ENCODE measurements at places on chromosomes 16 and 17.

GRCh38 chr17:10614536-10615155 lies 42.5 kb downstream of the MYH3 start:
- DNase-seq, result no peak

DNA sequence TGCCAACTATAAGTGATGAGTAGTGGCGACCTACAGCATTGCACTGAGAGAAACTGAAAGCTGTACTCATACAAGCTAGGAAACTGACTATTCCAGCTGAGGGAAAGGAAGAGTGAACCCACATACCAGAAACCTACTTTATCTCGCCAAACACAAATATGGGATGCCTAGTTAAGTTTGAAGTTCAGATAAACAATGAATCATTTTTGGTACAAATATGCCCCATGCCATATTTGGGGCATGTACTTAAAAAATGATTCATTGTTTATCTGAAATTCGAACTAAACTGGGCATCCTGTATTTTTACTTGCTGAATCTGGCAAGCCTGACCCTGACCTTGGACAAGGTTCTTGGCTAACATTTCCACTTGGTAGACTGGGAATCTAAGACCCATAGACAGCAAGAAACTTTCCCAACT lies 527.8 kb upstream of the PSMD7 start:
- no peak for DNase-seq

GRCh38 chr17:29143894-29144293 lies 36.3 kb downstream of the MYO18A start:
- DNase-seq, result no peak

DNA sequence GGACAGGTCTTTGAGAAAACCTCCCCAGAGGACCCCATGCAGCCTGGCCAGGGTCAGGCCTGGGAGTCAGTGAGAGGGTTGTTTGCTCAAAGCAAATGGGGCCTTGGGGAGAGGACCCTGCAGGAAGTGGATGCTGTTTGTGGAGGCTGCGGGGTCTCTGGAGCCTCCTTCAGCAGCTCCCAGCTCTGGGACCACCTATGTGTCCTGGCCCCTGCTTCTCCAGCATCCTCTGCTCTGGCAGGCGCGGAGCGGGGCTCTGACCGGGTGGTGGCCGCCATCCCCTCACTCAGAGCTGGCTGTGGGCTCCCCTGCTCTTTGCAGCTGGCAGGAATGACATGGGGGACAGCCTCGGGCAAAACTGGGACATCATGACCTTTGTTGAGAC lies 29.8 kb upstream of the CIBAR2 start:
- DNase-seq, result no peak

DNA sequence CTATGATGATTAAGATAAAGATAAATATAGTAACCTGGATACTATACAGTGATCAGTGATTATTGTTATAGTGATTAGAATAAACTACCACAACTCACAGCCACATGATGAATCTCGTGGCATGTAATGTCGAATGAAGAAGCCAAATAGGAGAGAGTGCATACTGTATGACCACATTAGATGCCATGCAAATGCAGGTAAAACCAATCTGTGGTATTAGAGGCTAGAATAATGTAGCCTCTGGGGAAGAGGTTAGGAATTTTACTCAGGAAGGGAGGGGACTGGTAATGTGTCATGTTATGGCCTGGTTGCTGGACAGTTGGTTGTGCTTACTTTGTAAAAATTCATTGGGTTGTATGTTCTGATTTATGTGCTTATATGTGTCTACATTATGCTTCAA lies 402.7 kb downstream of the CDH13 start:
- no peak for DNase-seq

DNA sequence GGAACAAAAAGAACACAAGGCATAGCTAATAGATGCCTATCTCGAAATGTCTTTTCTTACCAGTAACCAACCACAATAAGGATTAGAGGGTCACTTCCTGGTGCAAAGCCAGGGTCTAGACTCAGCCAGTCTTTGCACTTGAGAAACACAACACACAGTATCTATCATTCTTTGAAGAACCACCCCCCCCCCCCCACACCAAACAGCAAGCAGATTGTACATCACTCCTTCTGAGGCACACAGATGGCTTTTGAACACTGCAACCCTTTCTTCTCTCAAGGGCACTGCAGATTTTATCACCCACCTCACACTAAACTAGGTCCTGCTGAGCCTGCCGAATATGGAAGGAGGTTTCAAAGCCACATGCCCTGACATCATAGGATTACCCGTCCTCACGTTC lies 145.6 kb downstream of the AATF start:
- DNase-seq, result no peak

DNA sequence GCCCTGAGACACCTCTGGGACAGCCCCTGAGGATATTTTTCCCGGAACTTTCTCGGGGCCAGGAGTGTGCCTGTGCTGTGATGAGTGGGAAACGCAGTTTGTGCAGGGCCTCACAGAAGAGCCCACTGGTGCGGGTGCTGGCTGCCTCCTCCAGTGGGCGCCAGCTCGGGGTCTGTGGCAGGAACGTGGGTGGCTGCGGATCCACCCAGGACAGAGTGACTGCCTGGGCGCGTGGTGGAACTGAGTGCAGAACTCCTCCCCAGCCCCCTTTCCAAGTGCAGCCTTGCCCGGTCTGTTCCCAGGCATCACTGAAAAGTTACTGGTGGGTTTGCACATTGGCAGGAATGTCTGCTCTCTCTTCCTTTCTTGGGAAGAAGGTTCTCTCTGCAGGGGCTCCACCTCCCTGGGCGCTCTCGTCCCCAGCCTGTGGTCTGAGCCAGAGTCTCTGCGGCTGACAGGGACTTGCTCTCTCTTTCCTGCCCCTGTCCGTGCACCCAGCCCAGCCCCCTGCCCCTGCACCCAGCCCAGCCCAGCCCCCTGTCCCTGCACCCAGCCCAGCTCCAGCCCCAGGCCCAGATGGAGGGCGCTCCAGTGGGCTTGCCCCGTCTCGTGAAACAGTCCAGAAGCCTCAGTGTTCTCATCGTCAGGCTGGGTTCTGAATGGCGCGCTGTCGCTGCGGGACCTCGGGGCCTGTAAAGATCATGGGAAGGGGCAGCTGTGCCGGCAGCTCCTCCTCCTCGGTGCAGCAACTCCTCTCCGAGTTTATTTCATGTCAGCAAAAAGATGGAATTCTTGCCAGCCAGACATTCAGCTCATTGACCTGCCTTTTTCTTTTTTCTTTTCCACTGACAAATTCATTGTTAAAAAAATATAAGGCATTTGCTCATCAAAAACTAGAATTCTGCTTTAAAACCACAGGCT lies 117.5 kb downstream of the BANP start:
- DNase-seq, result no peak

- DNase-seq, result no peak
These were observed 5.9 kb downstream of the POLR2C start for GRCh38 chr16:57468346-57468745.

DNA sequence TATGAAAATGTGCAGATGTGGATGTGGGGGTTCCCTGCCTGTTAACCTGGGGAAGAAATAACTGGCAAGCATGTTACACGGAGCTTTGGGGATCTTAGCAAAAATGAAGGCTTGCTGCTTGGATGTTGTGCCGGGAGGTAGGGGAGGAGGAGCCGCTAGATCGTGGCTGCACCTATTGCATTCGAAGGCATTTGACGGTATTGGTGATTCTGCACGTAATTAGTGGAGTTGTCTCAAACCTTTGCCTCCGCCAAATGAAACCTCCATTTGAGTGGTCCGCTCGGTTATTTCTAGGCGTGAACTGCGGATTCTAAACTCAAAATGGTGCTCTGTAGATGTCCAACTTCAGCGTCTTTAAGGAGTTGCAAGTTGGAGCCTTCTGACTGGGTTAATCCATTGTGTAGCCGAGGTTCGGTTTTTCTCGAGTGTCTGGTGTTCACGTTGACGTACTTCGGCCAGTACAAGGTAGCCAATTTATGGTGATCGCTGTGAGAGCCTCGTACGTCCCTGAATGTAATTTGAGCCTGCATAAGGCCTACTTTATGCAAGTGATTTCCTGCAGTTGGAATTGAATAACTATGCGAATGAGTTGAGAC lies 1.5 kb downstream of the TNRC6C start:
- no peak for DNase-seq

DNA sequence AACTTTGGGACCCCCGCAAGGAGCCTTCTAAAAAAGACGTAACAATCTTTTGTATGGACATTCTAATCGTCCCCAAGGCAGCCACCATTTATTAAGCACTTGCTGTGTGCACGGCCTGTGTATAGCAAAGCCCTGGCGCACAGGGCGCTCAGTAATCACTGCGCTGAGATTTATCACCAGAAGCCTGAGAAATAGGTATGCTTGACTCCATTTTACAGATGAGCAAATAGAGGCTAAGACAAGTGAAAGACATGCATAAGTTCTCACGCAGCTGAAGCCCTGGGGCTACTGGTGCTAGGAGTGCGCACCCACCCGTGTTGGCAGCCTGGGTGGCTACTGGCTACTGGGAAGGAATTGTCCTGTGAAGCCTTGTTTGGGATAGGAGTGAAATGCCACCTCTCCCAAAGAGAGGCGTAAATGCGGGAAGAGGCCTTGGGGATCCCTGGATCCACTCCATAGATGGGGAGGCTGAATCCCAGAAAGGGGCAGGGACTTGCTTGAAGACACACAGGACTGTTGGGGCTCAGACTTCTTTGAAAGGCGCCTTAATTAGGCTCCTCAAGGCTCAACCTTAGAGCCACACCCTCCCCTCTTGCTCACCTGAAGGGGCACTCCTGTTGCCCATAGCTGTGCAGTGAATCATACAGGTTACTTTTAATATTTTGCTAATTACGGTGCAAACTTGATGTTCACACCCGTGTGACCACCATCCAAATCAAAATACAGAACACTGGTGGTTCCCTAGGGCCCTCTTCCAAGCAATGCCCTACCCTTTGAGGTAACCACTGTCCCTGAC lies 634 bp upstream of the NATD1 start:
- no peak for DNase-seq

- no peak for DNase-seq
These were observed 744.4 kb upstream of the EEF2KMT start for GRCh38 chr16:5841974-5842373.

- DNase-seq, result peak; percentile 49
These were observed 47.8 kb downstream of the ERN1 start for GRCh38 chr17:64081802-64082799.

DNA sequence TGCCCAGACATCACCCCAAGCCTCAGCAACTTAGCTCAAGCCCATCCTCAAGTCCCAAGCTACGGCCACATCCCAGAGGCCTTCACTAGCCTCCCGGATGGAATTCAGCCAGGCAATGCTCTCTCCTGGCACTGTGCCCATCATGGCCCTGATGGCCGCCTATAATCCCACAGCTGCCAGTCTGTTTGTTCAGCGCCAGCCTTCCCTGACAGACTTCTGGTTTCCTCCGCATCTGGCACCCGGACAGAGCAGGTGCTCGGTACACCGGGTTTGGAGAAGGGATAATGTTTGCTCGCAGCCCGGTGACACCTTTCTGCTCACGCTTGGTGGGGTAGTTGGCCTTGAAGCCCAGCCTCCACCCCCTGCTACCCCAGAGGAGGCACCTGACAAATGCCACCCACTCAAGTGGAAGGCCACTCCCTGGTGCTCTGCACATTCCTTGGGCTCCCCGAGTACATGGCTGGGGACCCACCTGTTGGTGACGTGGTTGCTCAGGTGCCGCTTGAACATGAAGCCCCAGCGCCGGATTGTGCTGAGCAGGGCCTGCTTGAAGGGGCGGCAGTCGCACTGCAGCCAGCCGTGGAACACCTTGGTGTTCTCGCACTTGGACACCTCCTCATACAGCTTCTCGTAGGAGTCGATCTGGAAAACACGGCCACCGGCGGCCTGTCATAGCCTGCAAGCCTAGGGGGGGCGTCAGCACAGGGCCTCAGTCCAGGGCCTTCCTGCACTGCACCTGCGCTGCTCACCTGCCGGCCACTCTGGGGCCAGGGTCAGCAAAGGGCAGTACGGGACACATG lies 47.1 kb downstream of the DNAH17 start:
- DNase-seq, result peak; percentile 58

- DNase-seq, result no peak
These were observed at the start of gene BCAR1 for GRCh38 chr16:75251280-75252048. TSS of gene BCAR1 (minus strand) at chr16:75251624. CDS start at chr16:75251482, 142 bp downstream.

- no peak for DNase-seq
These were observed 2.0 kb upstream of the METRNL start for GRCh38 chr17:83077411-83077810.

GRCh38 chr17:78233678-78234077 lies 2.2 kb downstream of the TMEM235 start:
- DNase-seq, result no peak

GRCh38 chr17:22462461-22462860 lies 770.1 kb downstream of the KCNJ18 start:
- DNase-seq, result no peak

GRCh38 chr17:13346996-13347762 lies 254.6 kb downstream of the HS3ST3A1 start:
- no peak for DNase-seq

- DNase-seq, result no peak
These were observed 64.9 kb downstream of the CDYL2 start for GRCh38 chr16:80739523-80739922.

GRCh38 chr16:71568551-71568950 lies 8.3 kb downstream of the TAT start:
- DNase-seq, result no peak

DNA sequence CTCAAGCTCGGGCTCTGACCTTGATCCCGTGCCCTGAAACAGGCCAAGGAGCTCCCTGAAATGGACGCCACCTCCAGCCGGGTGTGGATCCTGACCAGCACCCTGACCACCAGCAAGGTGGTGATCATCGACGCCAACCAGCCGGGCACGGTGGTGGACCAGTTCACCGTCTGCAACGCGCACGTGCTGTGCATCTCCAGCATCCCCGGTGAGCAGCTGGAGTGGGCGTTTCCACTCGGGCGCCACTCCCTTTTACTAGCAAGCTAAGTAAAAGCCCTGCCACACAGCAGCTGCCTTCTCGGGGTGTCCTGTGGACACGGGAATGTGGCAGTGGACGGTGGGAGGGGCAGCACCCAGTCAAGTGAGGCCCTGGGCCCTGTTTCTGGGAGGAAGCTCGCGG lies 6.4 kb downstream of the NME3 start:
- no peak for DNase-seq

DNA sequence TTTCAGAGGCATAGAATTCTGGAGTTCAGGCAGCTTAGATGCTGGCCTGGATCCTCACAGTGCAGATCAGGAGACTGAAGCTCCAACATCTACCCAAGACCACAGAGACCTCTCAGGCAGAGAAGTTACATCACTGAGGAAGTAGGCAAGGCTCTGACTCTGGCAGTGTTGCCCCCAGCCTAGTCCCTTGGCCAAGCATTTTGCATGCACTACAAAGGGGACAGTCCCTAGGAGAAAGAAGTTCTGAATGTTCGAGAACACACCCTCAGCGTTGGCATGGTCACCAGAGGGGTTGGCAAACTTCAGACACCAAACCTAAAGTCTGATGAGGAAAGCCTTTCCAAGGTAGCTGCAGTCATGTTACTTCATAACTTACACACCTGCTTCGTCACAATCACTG lies 2.5 kb downstream of the RANBP10 start:
- no peak for DNase-seq

Data from NCI-H2107 (cell line).